ENCODE measurements at places on chromosomes 3 and 15. TPM values are rescaled to one million over a fixed set of nuclear protein-coding genes. Genes with fewer than 3 reads are reported as not detected.

Gene CHL1
- not detected for total RNA-seq

GRCh38 chr15:62737551-62737950, 305.0 kb upstream of the TPM1 start:
- H3K27me3 ChIP-seq = peaks cover 3% of the 10 kb centered on the region
- no peaks in the 10 kb centered on the region for H3K36me3 ChIP-seq
- no peak overlapping the region for H3K4me3 ChIP-seq
- H3K4me1 ChIP-seq = no peaks in the 10 kb centered on the region
- no peak overlapping the region for H3K27ac ChIP-seq

DNA sequence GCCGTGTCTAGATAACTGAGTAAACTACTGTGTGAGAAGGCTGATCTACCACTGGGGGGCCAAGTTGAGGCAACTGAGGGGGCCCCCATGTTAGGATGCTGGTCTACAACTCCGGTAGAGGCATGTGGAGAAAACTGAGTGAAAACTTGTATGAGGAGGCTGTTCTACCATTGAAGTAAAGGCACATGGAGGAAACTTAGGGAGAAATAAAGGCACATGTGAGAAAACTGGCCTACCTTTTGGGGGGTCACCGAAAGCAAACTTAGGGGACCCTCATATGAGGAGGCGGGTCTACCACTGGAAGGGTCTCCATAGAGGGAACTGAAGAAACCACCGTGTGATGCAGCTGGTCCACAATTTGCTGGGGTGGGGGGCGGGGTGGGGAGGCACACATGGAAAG, 155.2 kb downstream of the FBLN2 start:
- H3K36me3 ChIP-seq = no peaks in the 10 kb centered on the region
- H3K4me1 ChIP-seq = no peaks in the 10 kb centered on the region

Gene ITGA11
- total RNA-seq = 2.1 TPM

DNA sequence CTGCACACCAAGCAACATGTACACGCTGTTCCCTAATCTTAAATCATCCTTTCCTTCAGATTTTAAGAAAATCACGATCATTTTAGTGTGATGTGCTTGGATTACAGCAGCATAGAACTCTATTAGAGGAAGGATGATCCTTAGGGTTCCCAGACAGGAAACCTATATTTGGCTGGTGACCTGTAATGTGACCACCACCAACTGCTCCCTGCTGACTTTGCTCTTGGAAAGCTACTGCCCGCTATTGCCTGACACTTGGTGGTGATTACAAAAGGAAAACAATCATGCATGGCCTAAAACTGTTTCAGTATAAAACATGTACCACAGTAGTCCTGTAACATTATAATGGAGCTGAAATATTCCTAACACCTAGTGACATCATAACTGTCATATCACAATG, 27.2 kb upstream of the LMOD3 start:
- DNase-seq = no peak
- H3K4me1 ChIP-seq = no peaks in the 10 kb centered on the region
- no peak overlapping the region for H3K27ac ChIP-seq
- H3K36me3 ChIP-seq = no peaks in the 10 kb centered on the region
- no peak overlapping the region for H3K4me3 ChIP-seq

DNA sequence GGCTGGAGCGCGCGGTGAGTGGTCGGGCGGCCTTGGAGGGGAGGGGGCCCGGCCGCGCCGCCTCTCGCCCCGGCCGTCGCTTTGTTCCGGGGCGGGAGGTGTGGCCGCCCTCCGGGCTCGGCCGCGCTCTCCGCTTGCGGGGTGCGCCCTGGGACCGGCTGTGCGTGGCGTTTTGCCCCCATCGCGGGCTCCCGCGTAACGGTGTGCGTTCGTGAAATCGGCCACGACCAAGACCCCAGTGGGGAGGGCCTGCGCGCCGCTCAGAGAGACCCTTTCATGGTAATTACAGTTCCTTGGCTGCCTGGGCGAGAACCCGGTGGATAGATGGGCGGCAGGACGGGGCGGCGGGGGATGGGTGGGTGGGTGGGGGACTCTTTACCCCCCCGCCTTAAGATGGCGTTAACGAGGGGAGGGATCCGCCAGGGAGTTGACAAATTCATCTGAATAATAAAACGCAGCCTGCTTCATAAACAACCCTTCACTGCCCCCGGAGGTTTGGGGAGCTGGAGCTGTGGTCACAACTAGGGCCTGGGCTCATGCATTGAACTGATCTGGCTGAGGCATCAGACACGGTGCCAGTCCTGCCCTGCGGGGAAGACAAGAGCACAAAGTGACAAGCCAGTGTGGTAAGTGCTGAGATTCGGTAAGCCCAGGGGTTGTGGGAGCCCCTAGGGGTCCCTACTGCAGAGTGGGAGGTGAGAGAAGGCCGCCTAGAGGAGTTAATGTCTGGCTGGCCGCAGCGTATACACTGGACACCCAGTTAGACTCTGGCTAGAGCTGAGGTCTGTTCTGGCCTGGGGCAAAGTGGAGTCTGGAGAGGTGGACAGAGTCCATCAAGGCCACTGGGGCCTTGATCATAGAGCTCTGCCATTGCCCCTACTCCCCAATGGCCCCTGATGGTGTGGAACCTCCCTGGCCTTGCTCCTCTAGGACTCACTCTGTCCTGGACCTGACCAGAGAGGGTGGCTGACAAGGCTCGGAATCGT, 668 bp downstream of the MRAS start:
- peaks cover 6% of the 10 kb centered on the region for H3K4me1 ChIP-seq
- peaks cover 42% of the 10 kb centered on the region for H3K27me3 ChIP-seq

Gene GOLGA6C
- total RNA-seq = not detected

All from activated CD4-positive, alpha-beta T cell treated with anti-CD3 and anti-CD28 coated beads, Interleukin-2, amount 10 ng/mL, durations not matched to agents 24 days and 14 days (primary cell).